GF-D8 (cell line): ENCODE measurements at places on chromosomes 2 and 18.
A peak's percentile ranks its signal among the peaks of the same experiment; 100 is the strongest.

DNA sequence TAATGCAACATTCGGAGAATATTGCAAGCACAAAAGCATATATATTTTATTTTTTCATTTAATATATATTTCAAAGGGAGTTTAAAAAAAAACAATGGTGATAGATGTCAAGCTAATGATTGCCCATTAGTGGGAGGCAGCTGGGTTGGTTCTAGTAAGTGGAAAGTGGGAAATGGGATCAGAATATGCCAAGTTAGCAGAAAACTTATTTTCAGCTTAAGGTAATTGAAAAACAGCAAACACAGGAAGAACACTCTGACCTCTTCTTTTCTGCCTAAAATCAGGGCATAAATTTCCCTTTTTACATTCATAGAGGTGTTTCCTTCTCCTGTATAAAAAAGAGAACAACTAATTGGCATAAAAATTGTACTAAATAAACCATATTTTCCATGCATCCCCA, 535.3 kb upstream of the SYT4 start:
- DNase-seq, result no peak

DNA sequence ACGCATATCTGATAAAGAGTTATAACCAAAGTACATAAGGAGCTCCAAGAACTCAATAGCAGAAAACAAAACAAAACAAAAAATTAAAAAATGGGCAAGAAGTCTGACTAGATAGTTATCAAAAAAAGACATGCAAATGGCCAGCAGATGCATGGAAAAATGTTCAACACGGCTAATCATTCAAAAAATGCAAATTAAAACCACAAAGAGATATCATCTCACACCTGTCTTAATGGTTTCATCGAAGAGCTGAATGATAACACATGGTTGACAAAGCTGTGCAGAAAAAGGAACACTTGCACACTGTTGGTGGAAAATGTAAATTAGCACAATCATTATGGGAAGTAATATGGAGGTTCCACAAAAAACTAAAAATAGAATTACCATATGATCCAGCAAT, 751.3 kb upstream of the POU3F3 start:
- no peak for DNase-seq

DNA sequence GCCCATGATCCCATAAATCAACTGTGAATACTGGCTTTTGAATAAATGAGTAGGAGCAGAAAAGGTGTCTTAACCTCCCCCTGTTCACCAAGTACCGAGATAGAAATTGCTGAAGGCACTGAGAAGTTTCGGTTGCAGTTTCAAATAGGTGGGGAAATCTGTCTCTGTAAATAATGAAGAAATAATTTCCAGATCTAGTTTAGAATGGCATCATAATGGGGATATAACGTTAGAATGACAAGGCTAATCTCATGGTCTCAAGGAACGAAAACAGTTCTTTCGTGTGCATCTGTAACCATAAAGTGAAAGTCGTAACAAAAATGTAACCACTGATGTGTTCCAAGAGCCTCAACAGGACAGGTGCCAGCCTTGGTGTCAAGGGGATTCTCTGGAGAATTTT, 49.9 kb upstream of the TMEM18 start:
- no peak for DNase-seq

DNA sequence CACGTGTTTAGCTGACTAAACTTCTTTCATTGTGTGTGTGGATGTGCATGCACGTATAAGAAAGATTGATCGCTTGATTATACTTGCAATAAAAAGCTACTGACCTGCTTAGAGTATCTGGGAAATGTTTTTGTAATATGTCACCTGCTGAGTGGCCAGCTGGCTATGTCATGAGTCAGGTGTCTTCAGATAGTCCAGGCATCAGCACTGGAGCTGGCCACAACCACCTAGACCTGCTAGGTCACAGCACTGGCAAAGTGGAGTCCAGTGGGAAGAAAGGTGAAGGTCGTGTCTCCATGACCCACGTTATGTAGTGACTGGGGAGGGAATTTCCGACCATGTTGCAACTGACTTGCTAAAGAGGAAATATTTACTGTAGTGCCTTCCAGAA, 147.0 kb downstream of the ESCO1 start:
- no peak for DNase-seq

DNA sequence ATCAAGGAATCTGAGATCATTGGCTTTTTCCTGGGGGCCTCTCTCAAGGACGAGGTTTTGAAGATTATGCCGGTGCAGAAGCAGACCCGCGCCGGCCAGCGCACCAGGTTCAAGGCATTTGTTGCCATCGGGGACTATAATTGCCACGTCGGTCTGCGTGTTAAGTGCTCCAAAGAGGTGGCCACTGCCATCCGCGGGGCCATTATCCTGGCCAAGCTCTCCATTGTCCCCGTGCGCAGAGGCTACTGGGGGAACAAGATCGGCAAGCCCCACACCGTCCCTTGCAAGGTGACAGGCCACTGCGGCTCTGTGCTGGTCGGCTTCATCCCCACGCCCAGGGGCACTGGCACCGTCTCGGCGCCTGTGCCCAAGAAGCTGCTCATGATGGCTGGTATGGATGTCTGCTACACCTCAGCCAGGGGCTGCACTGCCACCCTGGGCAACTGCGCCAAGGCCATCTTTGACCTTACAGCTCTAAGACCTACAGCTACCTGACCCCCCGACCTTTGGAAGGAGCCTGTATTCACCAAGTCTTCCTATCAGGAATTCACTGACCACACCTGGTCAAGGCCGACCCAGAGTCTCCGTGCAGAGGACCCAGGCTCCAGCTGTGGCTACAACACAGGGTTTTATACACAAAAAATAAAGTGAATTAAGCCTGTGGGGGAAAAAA, 141.8 kb downstream of the SOCS6 start:
- no peak for DNase-seq

GRCh38 chr18:9103376-9103873, 926 bp downstream of the NDUFV2 start:
- no peak for DNase-seq

DNA sequence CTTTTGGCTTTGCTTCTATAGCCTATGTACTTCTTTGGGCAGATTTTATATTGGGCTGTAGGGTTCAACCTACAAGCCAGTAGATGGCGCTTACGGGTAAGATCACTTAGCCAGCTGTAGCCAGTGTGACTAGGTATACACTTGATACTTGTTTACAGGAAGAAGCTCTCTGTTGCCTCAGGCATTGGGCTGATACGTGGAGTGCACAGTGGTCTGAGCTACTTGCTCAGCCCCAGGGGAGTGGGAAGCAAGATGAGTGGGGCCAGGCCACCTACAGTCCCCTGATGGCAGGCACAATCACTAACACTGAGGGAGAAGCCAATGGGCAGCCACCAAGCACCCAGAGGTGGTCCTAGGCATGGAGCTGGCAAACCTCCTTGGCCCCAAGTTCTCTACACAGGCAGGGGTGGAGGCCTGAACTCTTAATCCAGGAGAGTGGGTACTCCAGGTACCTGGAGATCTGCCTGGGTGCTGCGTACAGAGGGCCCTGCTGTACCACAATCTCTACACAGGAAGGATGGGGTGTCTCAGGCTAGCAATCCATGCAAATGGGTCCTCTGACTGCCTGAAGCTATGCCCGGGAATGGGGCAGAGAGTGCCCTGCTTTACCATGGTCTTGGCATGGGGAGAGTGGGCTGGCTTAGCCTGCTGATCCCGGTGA, 122.2 kb downstream of the NCOA1 start:
- peak; percentile 4 for DNase-seq

GRCh38 chr18:435940-436339, 64.6 kb downstream of the COLEC12 start:
- DNase-seq, result no peak

GRCh38 chr2:127606625-127607398, 39.1 kb upstream of the GPR17 start:
- DNase-seq, result no peak

GRCh38 chr2:46893269-46893939, 22.2 kb downstream of the MCFD2 start:
- no peak for DNase-seq

- no peak for DNase-seq
Observed at GRCh38 chr2:14861181-14861580, 228.7 kb downstream of the LRATD1 start.

GRCh38 chr18:24190590-24190989, 51.7 kb downstream of the CABYR start:
- no peak for DNase-seq

GRCh38 chr2:86003104-86003503, 102.6 kb downstream of the POLR1A start:
- no peak for DNase-seq

DNA sequence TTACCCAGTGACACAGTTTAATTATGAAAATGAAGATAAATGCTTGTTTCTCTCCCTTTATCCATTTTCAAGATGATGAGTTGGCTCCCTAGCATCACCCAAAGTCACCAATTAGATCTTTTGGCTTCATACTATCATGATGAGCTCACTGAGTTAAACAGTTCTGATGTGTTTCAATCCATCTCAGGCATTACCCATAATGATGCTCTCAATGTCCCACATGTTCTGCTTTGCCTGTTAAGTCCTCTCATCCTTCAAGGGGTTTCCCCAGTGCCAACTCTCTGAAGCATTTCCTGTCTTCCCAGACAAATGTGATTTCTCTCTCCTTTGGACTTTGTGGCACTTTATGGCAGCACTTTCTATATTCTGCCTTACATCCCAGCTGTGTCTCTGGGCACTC, 92.6 kb downstream of the EPB41L3 start:
- no peak for DNase-seq
